ACHN (cell line): ENCODE measurements at places on chromosomes 2 and 18.

DNA sequence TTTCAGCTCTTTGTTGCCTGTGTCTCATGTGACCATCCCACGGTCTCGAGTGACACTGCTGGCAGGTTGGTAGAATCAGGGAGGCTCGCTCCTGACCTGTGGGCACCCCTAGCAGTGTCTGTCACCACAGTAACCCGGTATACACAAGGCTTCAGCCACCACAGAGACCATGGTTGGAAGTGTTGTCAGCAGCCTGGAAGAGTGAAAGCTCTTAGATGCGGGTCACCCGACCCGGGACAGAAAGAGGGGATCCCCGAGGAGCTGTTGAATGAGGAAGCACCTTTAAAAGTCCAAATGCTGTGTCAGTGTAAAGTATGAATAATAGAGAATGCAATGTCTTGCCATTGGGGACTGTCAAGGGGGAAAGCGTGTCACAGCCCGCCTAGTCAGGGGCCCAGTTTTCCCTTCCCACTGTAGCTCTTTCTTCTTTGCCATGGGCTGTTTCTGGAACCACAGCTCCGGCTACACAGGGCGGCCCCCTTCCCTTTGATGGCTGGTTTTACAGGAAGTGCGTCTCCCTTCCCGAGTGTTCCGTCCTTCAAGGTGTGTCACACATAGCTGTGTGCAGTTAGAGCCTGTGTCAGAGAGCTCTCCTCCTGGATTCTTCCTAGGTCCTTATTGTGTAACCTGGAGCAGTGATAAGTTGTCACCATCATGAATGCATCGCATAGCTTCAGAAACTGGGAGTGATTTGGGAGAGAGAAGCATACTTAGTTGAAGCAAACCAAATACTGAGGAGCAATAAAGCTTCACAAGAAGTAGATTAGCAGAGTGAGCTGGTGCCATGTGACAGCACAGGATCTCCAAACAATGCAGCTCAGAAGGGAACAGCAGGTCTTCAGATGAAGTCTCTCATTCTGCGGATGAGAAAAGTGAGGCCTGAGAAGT is 81.4 kb downstream of the MTCL1 start:
- no peak for DNase-seq

DNA sequence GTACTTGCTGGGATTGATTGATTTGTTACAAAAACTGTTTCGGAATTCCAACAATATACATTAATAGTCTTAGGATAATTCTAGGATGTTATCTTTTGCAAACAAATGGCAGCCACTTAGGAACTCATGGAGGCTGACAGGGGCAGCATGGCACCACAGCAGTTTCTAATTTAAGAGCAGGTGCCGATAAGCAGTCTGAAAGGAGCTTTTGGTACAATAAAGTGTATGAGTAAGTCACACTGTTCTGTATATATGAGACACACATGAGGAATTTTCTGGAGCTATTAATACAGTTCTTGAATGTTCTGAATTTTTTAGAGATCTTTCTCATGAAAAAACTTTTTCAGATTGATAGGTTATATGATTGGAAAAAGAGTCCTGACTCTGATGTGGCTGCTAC is 52.2 kb downstream of the EIF5B start:
- DNase-seq, result no peak

GRCh38 chr2:135043345-135043744 is 3.9 kb downstream of the MAP3K19 start:
- DNase-seq, result no peak

GRCh38 chr2:157498483-157498882 is 54.6 kb upstream of the CYTIP start:
- no peak for DNase-seq

DNA sequence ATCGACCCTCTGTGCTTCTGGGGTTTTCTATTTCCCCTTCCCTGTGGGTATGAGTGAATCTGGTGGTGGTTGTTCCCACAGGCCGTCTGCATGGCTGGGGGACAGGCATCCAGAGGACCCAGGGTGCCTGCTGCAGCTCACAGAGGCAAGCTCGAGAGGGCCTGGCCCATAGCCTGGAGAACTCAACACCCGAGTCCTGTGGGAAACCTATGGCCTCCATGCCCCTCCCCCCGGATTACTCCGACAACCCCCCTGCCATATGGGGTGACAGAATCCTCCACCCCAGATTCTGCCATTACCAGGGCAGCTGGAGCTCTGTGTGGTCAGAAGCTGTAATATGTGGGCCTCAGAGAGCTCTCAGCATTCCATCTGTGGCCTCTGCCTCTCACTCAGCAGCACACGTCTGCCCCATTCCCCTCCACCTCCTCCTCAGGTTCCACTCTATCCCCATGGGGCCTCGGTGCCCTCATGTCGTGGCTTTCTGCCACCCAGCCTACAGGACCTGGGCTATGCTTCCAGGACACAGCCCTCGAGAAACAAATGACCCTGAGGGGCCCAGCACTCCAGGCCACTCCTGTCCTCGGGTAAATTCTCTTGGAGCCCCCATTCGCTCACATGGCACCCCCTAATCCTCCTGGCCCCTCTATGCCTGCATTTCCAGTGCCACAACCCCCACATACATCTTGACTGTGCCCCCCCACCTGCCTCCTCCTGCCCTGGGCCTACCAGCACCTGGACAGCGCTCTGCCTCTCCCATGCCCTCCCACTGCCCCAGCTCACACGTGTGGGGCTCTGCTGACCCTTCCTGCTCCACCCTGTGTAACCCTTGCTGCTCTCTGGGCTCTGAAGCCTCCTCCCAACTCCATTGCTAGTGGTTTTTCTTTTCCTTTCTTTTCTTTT is 3.6 kb downstream of the MZT2A start:
- DNase-seq, result no peak

GRCh38 chr2:159118859-159119500 is 150.5 kb downstream of the TANC1 start:
- no peak for DNase-seq

GRCh38 chr2:233815861-233816260 is 37.7 kb downstream of the MROH2A start:
- no peak for DNase-seq

DNA sequence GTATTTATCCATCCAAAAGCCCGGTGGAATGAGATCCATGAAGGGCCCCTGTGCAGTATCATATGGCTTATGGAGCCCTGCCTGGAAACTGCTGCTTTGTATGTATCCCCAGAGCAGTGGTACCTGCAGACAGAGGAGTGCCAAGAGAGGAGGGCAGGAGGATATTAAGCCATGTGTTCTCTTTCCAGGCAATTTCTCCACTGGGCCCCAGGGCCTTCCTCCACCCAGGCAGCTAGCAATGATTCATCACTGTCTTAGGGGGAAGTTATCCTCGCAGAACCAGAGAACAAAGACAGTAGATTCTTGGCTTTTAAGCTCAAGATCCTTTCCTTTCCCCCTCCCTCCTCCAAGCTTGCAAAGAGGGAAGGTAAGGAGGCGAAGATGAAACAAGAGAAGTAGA is 98.1 kb downstream of the LRRC30 start:
- DNase-seq, result no peak

DNA sequence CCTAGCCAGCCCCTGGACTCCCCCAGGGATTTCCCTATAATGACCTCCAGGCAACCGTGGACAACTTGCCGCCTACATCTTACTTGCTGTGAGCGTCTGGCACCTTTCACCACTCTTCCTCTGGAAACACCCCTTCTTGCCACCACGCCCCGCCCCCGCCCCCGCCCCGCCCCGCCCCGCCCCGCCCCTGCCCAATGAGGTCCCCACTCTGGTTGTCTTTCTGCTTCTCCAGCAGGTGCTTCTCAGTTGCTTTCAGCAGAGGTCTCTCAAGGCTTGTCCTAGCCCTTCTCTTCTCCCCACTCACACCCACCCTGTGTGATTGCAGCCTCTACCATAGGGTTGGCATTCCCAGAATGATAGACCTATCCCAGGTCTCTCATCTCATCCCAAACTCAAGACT is 214.5 kb downstream of the EN1 start:
- no peak for DNase-seq

- DNase-seq, result no peak
These were observed 61.7 kb downstream of the TCF7L1 start for GRCh38 chr2:85194780-85195480.

DNA sequence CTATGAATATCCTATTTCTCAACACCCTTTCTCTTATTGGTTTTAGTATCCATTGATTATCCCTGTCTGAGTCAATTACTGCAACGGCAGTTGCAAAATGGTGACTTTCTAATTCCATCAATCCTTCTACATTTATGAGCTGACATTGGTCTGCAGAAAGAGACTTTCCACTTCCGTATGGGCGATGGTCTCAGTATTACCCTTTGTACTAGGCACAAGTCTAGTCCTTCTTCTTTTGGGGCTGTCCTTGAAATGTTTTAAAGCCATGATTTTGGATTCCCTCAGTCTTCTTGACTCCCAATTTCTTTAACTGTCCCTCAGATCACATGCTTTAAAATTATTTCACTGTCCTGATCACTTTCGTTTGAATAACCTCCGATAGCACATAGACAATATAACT is 32.7 kb upstream of the SOCS6 start:
- DNase-seq, result no peak

- DNase-seq, result peak; percentile 61
These were observed 44.3 kb downstream of the SERTAD2 start for GRCh38 chr2:64609227-64609941.

DNA sequence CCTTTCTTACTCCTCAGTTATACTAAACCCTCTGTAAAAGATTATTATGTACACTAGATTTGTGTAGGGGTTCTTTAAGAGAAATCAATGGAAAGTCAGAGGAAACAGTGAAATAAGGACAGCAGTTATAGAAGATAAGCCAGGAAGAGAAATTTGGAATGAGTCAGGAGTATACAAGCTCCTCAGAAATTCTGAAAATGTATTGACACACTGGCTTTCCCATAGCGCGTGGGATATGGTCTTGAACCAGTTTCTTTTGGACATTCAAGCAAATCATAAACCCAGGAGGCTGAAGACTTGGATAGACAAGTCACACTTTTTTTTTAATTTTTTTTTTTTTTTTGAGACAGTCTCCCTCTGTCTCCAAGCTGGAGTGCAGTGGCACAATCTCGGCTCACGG is 316.1 kb upstream of the MMADHC start:
- no peak for DNase-seq

- DNase-seq, result no peak
These were observed 135.2 kb downstream of the HRH4 start for GRCh38 chr18:24595561-24596031.

- DNase-seq, result no peak
These were observed 67.7 kb upstream of the CTLA4 start for GRCh38 chr2:203799908-203800307.

DNA sequence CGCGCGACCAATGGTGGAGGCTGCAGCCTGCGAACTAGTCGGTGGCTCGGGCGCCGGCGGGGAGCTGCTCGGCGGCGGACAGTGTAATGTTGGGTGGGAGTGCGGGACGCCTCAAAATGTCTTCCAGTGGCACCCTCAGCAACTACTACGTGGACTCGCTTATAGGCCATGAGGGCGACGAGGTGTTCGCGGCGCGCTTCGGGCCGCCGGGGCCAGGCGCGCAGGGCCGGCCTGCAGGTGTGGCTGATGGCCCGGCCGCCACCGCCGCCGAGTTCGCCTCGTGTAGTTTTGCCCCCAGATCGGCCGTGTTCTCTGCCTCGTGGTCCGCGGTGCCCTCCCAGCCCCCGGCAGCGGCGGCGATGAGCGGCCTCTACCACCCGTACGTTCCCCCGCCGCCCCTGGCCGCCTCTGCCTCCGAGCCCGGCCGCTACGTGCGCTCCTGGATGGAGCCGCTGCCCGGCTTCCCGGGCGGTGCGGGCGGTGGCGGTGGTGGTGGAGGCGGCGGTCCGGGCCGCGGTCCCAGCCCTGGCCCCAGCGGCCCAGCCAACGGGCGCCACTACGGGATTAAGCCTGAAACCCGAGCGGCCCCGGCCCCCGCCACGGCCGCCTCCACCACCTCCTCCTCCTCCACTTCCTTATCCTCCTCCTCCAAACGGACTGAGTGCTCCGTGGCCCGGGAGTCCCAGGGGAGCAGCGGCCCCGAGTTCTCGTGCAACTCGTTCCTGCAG is at the start of gene HOXD9:
HOXD9 (plus strand) TSS at position 37 of the 728 bp plus-strand sequence; CDS start at position 87, 50 bp downstream.
- DNase-seq, result peak; percentile 83
